ENCODE measurements at places on chromosomes 3 and 15.

GRCh38 chr3:146191051-146191450, 30.1 kb upstream of the PLOD2 start:
- DNase-seq = no peak

DNA sequence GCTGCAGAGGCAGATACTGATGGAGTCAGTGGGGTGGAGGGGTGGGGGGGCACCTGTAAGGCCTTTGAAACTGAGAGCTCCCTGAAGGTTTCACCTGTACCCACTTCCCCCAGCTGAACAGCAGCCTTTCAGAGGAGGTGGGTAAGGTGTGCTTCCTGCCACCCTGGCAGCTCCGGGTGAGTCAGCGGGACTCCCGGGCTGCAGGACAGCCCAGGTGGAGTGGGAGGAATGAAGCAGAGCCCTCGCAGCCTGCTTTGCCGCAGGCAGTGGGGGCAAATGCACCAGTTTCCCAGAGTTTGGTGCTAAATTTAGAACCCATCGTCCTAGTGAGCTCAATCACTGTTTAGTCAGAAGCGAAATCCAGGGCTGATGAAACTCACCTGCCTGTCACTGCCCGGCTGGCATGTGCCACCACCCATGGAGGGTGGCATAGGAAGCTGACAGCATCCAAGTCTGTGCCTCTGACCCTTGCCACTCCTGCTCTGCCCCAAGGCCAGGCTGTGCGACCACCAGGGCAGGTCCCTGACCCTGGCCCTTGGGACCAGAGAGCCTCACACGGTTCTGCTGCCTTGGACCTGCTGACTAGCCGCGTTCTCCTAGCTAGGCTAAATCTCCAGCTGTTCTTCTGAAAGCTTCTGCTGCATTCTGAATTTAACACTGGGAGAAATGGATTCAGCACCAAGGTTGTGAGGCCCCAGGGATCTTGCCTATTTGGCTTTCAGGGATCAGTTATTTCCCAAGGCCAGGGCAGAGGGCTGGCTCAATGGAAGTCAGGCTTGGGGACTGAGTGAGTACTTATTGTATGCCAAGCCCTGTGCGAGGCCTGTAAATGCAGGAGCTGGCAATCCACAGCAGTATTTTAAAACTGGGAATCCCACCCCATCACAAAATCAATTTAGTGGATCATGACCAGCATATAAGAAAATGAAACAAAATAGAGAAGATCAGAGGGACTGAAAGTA, 67.3 kb upstream of the RASGRF1 start:
- DNase-seq = no peak

GRCh38 chr3:60886518-60886917, 364.7 kb downstream of the FHIT start:
- DNase-seq = no peak

- no peak for DNase-seq
Measured at GRCh38 chr15:27884726-27885125, 214.4 kb downstream of the OCA2 start.

DNA sequence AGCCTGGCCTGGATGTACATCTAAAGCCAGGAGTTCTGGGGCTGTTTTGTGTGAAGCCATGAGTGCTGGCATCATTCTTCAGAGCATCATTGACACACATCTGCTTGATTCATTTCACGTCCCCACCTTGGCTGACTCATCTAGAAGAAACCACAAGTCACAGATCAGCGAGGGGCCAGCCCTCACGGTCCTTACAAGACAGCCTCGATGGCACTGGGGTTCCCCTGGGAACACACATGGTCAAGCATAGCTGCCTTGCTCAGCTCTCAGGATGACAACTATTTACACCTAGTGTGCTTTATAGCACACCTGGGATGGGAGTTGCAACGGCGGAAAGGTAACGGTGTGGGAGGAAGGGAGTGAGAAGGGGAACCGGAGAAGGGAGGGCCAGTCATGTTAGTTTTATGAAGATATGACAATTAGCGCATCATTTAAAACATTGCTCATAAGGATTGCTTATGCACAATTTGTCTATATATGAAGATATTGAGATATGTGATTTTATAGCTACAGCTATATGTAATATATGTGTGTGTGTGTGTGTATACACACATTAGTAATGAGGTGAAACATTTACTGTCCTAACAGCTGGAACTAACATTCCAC, 227.1 kb downstream of the RPLP1 start:
- DNase-seq = no peak

DNA sequence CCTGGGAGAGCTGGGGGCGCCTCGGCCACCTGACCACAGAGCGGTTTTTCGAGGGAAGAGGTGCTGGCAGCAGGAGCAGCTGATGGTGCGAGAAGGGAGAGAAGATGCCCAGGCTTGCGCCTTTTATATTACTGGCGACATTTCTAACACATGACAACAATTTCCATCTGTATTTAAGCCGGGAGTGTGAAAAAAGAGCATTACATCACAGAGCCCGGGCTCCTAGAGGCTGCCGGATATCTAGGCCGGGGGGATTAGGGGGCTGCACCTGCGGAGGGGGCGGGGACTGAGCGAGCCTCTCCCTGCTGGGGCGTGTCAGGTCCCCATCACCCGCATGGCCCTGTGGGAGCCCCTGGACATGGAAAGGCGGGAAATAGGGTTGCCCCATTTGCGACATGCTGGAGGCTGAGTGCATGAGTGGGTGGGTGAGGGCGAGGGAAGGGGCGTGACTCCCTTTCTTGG, 440.7 kb downstream of the MAGI1 start:
- no peak for DNase-seq
